ENCODE measurements at places on chromosomes 16 and 17.

GRCh38 chr17:3747805-3748204, 24.1 kb downstream of the HASPIN start:
- DNase-seq, result no peak

- no peak for DNase-seq
Observed at GRCh38 chr17:43634591-43635125, 27.1 kb downstream of the MEOX1 start.

DNA sequence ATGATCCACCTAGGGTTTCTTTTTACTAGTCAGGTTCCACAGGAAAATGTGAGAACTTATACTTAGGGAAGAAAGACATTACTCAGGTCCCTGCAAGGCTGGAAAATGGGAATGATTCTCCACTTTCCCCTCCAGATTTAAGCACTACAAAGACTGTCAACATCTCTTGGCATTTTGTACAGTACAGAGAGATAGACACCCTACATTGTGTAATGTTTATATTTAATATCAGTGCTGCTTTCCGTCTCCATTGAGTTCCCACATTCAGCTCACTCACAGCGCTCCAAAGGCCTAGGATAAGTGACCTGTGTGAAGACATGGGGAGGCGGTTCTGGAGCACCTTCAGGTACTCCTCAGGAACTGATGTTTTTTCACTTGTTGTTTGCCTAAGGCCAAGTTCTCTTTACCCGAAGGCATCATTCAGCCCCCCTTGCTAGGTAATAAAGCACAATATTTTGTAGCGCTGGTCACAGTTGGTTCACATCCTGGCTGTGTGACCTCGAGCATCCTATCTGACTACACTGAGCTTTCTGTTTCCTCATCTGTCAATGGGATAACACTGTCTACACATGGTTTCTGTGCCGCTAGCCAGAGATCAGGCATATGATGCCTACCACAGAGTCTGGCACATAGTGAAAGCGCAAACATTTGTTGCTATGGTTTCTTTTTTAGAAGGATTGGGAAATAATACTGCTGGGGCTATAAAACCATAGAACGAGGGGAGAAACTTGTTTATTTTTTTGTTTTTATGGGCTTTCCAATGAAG, 226.6 kb downstream of the ZFHX3 start:
- DNase-seq, result no peak

DNA sequence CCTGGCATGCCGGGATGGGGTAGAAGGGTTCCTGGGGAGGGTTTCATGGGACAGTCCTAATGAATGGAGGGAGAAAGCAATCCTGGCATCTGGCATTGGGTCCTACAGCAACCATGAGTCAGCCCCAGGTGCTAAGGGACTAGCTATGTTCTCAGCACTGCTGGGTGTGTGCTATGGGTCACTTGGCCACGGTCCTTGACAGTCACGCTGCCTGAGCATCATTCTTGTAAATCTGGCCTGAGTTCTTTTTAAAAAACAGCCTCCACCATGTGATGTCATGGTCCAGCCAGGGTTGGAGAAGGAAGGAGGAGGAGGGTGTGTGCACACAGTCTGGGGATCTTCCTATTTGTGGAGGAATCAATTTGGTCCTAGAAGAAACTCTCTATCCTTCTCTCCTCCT, 6.2 kb upstream of the RAMP2 start:
- no peak for DNase-seq

- no peak for DNase-seq
Observed at GRCh38 chr16:821751-822150, 21.2 kb upstream of the GNG13 start.

GRCh38 chr16:87691686-87692079, 74.1 kb downstream of the KLHDC4 start:
- no peak for DNase-seq

- DNase-seq, result no peak
Observed at GRCh38 chr16:72788269-72788809, 259.6 kb downstream of the ZFHX3 start.

GRCh38 chr17:65920996-65921395, 270.9 kb downstream of the CEP112 start:
- no peak for DNase-seq

GRCh38 chr16:19147126-19147525, 20.9 kb upstream of the SYT17 start:
- DNase-seq, result no peak

Measured in stimulated activated CD4-positive, alpha-beta T cell treated with anti-CD3 and anti-CD28 coated beads, Interleukin-4, amount 100 ng/mL, for 1 hour (primary cell).